AG09319 (cell line): ENCODE measurements at places on chromosomes 11 and 22.

DNA sequence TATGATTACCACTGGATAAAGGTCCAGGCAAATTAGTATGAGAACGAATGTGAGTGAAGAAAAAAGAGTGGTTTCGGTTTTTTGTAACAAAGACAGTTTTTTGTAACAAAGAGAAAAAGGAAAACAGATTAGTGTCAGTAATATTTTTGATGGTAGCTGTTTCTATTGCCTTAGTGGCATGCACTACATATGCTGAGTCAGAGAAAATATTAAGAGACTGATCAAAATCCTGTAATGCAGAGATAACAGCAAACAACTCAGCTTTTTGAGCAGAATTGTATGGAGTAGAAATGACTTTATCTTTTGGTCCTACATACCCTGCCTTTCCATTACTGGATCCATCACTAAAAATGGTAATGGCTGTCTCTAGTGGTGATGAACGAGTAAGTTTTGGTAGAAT is 22.7 kb upstream of the MTNR1B start:
- DNase-seq = no peak

GRCh38 chr11:74703211-74703610 is 28.0 kb downstream of the CHRDL2 start:
- DNase-seq = no peak

GRCh38 chr11:33696931-33697638 is 3.5 kb downstream of the C11orf91 start:
- no peak for DNase-seq

GRCh38 chr22:19553201-19553600 is 29.0 kb upstream of the CLDN5 start:
- DNase-seq = no peak

DNA sequence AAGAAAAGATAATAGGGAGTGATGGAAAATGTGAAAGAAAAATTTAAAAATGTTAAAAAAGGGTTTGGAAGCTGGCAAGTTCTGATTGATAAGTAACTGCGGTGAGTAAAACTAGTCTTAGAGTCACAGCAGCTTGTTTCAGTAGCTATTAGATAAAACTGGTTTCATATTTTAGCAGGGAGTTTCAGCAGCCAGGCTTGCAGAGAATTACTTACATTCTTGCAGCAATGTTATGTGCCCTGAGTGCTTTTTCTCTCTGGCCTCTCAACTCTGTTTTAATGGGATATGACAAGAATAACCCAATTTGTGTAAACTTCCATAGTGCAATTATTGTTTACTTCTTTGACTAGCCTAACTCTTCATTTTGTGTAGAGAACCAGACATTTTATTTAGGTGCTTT is 33.6 kb downstream of the PPME1 start:
- no peak for DNase-seq
